Skeletal muscle cell (primary cell): ENCODE measurements at places on chromosomes 1 and 21.

DNA sequence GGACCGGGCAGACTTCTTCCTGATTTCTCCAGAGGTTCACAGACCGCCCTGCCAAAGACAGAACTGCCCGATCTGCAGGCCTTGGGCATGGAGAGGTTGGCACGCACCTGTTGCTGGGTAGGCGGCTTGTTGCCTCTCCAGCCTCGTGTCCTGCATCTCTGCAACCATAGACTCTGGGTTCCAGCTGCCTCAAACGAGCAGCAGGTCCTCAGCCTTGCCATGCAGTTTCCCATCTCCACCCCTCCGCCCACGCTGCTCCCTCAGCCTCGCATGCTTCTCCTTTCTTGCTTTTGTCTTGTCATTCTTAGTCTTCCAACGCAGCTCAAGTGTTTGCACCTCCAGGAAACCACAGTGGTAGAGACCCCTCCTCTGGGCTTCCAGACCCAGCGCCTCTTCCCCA lies 126.2 kb downstream of the LACTBL1 start:
- no peak for DNase-seq

- no peak for DNase-seq
These were observed 120.3 kb upstream of the C8B start for GRCh38 chr1:57086154-57086553.

- no peak for DNase-seq
These were observed 6.3 kb upstream of the KYAT3 start for GRCh38 chr1:88998716-88999115.

GRCh38 chr1:56977910-56978309 lies 12.1 kb upstream of the C8B start:
- no peak for DNase-seq

DNA sequence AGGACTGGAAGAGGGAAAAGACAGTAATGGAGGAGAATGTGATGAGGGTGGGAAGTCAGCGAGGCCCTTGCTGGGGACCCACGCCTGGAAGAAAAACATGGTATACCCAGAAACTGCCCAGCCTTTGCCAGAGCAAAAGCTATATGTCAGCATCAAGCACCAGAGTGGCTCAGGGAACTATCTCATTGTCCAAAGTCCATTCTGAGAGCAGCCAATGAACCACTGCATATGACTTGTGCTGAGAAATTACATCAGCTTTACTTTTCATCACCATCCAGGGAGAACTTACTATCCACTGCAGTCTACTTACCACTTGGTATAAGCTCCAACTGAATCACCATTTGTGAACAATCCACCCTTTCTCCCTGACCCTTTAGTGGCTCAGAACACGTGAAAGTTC lies 148.1 kb downstream of the TTLL7 start:
- DNase-seq: no peak

- DNase-seq: no peak
These were observed 27.2 kb upstream of the TSPAN2 start for GRCh38 chr1:115116512-115116911.

DNA sequence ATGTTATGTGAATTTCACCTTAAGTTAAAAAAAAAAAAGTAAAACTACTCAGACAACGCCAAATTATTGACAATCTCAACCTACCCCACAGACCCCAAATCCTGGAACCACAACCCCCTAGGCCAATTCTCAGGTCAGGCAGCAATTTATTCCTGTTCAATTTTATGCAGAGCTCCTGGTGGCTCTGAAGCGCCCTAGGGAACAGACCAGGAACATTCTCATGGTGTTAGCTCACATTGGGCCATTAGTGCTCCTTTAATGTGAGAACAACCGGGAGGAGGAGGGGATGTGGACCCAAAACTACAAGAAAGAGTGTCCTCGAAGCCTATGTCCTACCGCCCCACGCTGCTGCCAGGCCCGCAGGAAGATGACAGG lies 403 bp upstream of the PSEN2 start:
- DNase-seq: no peak

- DNase-seq: no peak
These were observed 18.1 kb upstream of the ARHGAP29 start for GRCh38 chr1:94255476-94255875.
